Heart left ventricle (tissue), 16 donors: ENCODE measurements at places on chromosomes 12 and 14. TPM values are rescaled to one million over a fixed set of nuclear protein-coding genes. Genes with fewer than 3 reads are reported as not detected.
A peak's percentile ranks its signal among the peaks of the same experiment; 100 is the strongest.

CPM gene
- 8.8 TPM for total RNA-seq

- no peak overlapping the region for H3K27ac ChIP-seq
- H3K27me3 ChIP-seq = no peaks in the 10 kb centered on the region
- H3K4me1 ChIP-seq = no peaks in the 10 kb centered on the region
- no peak overlapping the region for H3K4me3 ChIP-seq
- H3K36me3 ChIP-seq = no peaks in the 10 kb centered on the region
Measured at GRCh38 chr14:28731358-28731757, 35.2 kb upstream of the FOXG1 start.

GRCh38 chr12:130043685-130044406, 118.4 kb upstream of the FZD10 start:
- no peaks in the 10 kb centered on the region for H3K36me3 ChIP-seq
- no peak for DNase-seq

DNA sequence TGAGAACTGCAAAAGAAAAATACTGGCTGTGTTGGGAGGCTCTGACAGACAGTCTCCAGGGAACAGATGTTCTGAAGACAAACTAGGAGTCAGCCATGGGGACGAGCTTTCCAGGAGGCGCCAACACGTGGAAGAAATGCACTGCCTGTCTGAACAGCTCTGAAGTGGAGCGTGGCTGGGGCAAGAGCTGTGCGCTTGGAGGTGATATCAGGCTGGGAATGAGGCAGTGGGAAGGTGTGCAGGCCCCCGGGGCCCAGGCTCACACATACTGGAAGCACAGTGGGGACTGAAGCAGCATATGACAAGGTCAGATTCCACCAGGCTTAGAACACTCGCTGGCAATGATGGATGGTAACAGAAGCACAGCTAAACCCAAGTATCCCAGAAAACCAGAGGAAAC, 17.5 kb downstream of the APPL2 start:
- peaks cover 53% of the 10 kb centered on the region for H3K4me1 ChIP-seq
- DNase-seq = no peak
- no peaks in the 10 kb centered on the region for H3K27me3 ChIP-seq
- peak overlapping the region; percentile 41 for H3K27ac ChIP-seq
- H3K4me3 ChIP-seq = no peak overlapping the region

TMEM229B gene
- total RNA-seq = 0.69 TPM

DNA sequence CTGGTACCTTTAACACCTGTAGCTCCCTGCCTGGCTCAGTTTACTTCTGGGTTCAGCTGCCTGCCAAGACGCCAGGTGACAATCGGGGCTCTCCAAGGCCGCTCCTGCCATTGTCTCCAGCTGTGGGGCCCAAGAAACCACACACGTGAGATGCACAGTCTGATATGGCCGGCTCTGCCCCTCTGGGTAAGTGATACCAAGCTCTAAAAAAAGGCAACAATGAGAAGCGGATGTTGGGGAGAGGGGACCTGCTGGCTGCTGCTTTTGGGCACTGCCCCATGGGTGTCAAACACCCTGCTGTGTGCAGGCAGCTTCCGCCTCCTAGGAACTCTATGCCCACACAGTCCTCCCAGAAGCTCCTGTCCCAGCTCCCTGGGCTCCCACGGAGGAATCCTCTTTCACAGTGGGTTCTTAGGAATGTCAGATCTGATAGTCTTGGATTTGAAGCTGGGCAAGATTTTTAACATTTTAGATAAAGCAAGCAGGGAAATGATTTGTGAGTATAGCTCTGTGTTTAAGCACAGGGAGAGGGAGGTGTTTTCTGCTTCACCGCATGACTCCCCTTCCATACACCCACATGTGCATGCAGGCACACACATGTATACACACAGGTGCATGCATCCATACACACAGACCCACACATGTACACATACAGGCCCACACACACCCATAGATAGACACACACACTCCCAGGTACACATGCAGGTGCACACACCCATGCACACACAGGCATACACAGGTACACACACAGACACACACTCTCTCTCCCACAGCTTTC, 1135.8 kb downstream of the BCL11B start:
- H3K4me3 ChIP-seq = no peak overlapping the region
- no peak overlapping the region for H3K27ac ChIP-seq

MYH6 gene
- total RNA-seq = 76.8 TPM

DNA sequence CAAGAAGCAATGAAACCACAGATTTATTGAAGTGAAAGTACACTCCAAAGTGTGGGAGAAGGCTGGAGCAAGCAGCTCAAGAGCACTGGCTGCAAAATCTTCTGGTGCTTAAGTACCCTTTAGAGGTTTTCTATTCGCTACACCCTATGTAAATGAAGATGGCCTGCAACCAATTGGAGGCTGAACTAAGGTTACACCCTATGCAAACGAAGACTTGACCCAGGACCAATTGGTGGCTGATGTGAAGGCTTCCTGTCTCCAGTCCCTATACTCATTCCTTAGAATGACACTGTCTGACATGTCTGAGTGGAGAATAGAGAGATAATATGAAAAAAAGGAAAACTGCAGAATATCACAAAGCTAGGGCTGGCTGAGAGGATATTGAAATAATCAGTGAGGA, 57.2 kb downstream of the ALG10B start:
- H3K36me3 ChIP-seq = no peaks in the 10 kb centered on the region
- H3K27ac ChIP-seq = no peak overlapping the region
- no peak for DNase-seq
- H3K27me3 ChIP-seq = no peaks in the 10 kb centered on the region
- H3K4me3 ChIP-seq = no peak overlapping the region

- H3K36me3 ChIP-seq = no peaks in the 10 kb centered on the region
- no peak for DNase-seq
- H3K27ac ChIP-seq = no peak overlapping the region
- H3K4me3 ChIP-seq = no peak overlapping the region
Measured at GRCh38 chr14:75292101-75292563, 13.5 kb downstream of the FOS start.

CPNE6 gene
- not detected for total RNA-seq

DNA sequence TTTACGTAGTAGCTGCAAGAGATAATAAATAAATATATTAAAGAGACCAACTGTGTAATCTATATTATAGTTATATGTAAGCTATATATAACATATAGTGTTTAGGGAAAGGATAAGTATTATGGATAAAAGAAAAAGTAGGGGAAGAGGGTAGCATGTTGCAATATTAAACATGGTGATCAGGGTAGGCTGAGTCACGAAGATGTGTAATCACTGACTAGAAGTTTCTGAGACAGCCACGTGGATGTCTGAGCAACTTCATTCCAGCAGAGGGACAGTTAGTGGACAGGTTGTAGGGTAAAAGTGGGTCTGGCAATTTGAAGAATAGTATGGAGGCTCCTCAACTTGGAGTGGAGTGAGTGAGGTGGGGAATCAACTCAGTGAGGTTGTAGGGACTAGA, 109.7 kb downstream of the ANO4 start:
- no peak for DNase-seq
- no peak overlapping the region for H3K27ac ChIP-seq
- H3K4me1 ChIP-seq = no peaks in the 10 kb centered on the region
- H3K36me3 ChIP-seq = no peaks in the 10 kb centered on the region

LTBP2 gene
- total RNA-seq = 36.1 TPM

DNA sequence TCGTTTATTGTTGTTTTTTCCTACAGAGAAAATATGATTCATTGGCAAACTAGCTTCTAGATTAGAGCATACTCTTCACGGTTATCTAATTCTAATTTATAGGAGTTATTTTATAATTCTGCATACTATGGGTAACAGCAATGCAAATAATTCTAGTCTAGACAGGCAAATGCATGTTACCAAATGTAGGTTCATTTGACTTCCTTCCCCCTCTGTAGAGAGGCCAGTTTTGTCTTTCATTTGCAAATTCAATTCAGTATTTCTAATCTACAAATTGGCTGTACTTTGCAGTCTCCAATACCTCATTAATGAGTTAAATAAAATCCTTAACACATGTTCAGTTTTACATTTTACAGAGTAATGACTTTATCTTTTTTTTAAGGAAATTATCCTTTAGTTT, 4.2 kb downstream of the LGMN start:
- peaks cover 37% of the 10 kb centered on the region for H3K36me3 ChIP-seq
- no peak overlapping the region for H3K4me3 ChIP-seq
- peaks cover 5% of the 10 kb centered on the region for H3K27me3 ChIP-seq
- peaks cover 20% of the 10 kb centered on the region for H3K4me1 ChIP-seq
- no peak overlapping the region for H3K27ac ChIP-seq
- DNase-seq = no peak

TAS2R31 gene
- 0.57 TPM for total RNA-seq

FSCB gene
- not detected for total RNA-seq

MUCL1 gene
- total RNA-seq = not detected

PGF gene
- total RNA-seq = 30.4 TPM

- no peaks in the 10 kb centered on the region for H3K27me3 ChIP-seq
- H3K27ac ChIP-seq = no peak overlapping the region
- DNase-seq = no peak
- H3K4me1 ChIP-seq = no peaks in the 10 kb centered on the region
- H3K36me3 ChIP-seq = no peaks in the 10 kb centered on the region
- H3K4me3 ChIP-seq = no peak overlapping the region
Measured at GRCh38 chr12:100539202-100539601, 34.3 kb upstream of the GAS2L3 start.

DNA sequence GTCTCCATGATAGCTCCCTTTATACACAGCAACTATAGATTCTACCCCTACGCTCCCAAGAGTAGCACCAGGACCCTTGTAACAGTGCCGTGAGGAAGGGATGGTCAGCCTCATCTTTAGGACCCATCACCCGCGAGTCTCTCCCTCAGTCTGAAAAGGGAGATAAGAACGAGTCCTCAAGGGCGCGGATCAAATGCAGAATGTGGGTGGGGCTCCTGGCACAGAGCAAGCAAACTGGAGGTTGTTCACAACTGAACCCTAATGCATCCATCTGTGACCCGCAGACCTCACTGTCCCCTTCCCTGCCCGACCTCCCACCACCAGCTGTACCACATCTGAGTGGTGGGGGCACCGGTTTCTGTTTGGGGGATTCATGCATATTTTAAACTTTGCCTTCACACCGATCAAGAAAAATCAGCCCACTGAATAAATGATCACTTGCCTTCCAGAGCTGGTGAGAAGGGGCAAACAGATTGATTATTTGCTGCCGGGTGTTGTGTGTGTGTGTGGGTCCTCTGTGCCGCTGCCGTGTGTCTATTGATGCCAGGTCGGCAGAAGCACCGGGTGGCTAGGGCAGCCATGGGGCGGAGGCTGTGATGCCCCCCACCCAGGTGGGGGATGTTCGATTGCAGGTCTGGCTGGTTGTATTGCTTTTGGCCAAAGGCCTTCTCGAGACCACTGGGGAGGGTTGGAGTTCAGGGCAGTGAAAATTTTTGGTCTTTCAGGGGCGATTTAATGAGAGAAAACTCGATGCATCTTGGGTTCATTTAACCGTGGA, 35.7 kb upstream of the BEGAIN start:
- H3K4me1 ChIP-seq = peaks cover 13% of the 10 kb centered on the region
- DNase-seq = no peak
- no peak overlapping the region for H3K4me3 ChIP-seq
- H3K36me3 ChIP-seq = no peaks in the 10 kb centered on the region
- H3K27ac ChIP-seq = no peak overlapping the region
- peaks cover 60% of the 10 kb centered on the region for H3K27me3 ChIP-seq

CLEC12A gene
- 0.58 TPM for total RNA-seq

CD27 gene
- total RNA-seq = 5.3 TPM

- no peak overlapping the region for H3K4me3 ChIP-seq
- no peaks in the 10 kb centered on the region for H3K27me3 ChIP-seq
- DNase-seq = no peak
- H3K4me1 ChIP-seq = peaks cover 2% of the 10 kb centered on the region
- H3K27ac ChIP-seq = no peak overlapping the region
Measured at GRCh38 chr12:25797949-25798348, 160.5 kb upstream of the RASSF8 start.

DNA sequence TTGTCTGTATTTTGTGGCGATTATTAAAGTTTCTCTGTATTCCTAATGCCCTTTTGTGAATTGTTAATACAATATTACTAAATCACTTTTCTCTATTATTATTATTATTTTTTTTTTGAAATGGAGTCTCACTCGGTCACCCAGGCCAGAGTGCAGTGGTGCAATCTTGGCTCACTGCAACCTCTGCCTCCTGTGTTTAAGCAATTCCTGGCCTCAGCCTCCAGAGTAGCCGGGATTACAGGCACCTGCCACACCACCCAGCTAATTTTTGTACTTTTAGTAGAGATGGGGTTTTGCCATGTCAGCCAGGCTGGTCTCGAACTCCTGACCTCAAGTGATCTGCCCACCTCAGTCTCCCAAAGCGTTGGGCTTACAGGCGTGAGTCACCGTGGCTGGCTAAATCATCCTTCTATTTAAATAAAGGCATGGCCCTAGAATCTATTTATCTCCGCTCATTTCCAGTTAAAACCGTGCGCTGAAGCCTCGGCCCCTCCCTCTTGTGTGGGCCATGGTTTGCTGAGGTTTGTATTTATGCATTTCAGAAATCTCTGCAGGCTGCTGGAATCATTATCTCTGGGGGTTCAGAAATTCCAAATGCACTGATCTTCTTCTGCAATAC, 1136.4 kb upstream of the TMEM132C start:
- no peaks in the 10 kb centered on the region for H3K36me3 ChIP-seq
- no peak overlapping the region for H3K4me3 ChIP-seq
- H3K27ac ChIP-seq = no peak overlapping the region
- no peaks in the 10 kb centered on the region for H3K4me1 ChIP-seq
- no peaks in the 10 kb centered on the region for H3K27me3 ChIP-seq
- DNase-seq = no peak

CLEC1B gene
- total RNA-seq = not detected

- no peaks in the 10 kb centered on the region for H3K27me3 ChIP-seq
- no peak overlapping the region for H3K4me3 ChIP-seq
- peaks cover 7% of the 10 kb centered on the region for H3K4me1 ChIP-seq
- DNase-seq = no peak
- H3K27ac ChIP-seq = no peak overlapping the region
Measured at GRCh38 chr12:120721866-120722265, 3.8 kb upstream of the ACADS start.

DNA sequence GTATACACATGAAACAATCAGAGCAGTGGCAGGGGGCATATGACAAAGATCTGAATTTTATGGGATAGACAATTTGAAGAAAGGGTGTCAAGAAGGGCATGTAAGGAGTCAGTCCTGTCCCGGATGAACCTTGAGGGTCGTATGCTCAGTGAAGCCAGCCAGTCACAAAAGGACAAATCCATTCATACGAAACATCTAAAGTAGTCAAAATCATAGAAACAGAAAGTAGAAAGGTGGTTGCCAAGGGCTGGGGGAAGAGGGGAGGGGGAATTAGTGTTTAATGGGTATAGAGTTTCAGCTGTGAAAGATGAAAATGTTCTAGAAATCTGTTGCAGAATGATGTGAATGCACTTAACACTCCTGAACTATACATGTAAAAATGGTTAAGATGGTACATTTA, 157.5 kb downstream of the TGFB3 start:
- H3K27ac ChIP-seq = peak overlapping the region; percentile 79
- no peaks in the 10 kb centered on the region for H3K36me3 ChIP-seq
- peaks cover 36% of the 10 kb centered on the region for H3K4me1 ChIP-seq
- H3K4me3 ChIP-seq = no peak overlapping the region

GRCh38 chr12:88206601-88207000, 64.5 kb downstream of the TMTC3 start:
- no peaks in the 10 kb centered on the region for H3K4me1 ChIP-seq
- DNase-seq = no peak
- no peaks in the 10 kb centered on the region for H3K27me3 ChIP-seq
